ENCODE measurements at places on chromosomes 7 and 10. TPM values are rescaled to one million over a fixed set of nuclear protein-coding genes. Genes with fewer than 3 reads are reported as not detected.

GRCh38 chr7:4797858-4798705 is 22.7 kb downstream of the AP5Z1 start:
- no peak for DNase-seq

DNA sequence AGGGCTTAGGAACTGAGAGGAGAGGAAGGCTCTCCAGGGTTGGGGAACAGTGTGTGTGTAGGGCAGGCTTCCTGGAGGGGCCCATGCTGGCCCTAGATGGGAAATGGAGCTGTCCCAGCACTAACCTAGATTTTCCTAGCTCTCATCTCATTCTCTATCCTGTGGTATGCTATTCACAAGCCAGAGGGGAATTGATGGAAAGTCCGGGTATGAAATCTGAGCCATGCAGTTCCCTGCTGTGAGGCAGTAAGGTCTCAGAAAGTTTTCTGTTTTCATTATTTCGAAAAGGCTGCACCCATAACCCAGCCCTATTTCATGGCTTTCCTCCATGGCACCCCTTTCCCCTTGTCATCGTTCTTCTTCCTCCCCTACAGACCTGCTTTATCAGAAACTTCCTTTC is 220.3 kb downstream of the RPS24 start:
- DNase-seq, result no peak

- DNase-seq, result no peak
These were observed 32.5 kb upstream of the ZNF32 start for GRCh38 chr10:43681220-43681619.

The SUGCT gene
- total RNA-seq, result 4.3 TPM

GRCh38 chr7:15292138-15292537 is 269.7 kb downstream of the AGMO start:
- DNase-seq, result no peak

Measured in glomerular endothelial cell (primary cell).